ENCODE measurements at places on chromosomes 6 and 20.

GRCh38 chr6:75481936-75482593 is 11.5 kb downstream of the FILIP1 start:
- no peak for DNase-seq

DNA sequence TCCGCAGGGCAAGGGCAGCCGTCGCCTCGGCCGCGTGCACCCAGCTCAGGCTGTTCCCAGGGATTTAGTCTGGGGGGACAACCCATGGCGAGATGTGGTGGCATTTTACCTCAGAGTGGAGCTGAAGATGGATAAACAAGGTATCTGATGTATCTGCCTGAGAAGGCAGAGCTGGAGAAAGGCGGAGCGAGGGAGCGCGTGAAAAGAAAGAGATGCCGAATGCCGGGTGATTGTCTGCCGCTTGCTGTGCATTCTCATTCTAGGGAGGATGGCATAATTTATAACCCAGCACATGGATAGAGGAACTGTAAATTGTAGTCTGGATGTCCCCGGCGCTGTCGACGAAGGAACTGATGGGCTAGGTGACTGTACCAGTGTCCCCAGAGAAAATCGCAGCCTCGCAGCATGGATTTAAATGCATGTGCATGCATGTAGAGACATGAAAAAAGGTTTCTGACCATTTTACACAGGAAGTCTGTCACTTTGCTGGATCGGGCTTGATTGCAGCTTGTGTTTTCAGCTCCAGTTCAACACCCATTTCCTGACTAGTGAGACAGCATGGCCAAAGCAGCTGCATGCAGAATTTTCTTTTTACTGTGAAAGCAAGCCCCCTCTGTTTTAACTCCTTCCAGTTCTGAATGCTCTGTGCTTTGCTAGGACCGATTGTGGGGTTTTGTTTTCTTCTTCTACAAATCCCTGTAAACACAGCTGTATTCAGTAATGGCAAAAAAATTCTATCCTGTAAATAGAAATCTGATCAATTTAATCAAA is 149.7 kb downstream of the PRL start:
- no peak for DNase-seq

DNA sequence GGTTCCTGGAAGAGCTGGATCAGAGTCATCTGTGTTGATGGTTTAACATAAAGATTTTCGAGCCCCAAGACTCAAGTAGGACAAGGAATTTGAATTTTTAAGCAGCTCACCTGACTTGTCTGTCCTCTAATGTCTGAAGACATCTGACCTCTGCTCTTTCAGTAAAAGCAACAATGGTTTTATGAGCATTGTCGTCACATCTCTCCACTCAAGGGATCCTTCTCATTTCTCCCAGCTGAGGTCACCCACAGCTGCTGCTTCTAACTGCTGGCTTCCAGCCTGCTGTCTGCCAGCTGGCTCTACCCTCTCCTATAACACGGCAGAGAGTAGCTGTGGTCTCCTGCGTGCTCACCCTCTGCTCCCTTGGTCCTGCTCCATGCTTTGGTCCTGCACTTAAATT is 24.7 kb upstream of the HDAC2 start:
- no peak for DNase-seq

GRCh38 chr6:56996401-56996800 is 41.5 kb downstream of the BEND6 start:
- DNase-seq = no peak

- DNase-seq = no peak
Observed at GRCh38 chr6:165793287-165793825, 130.3 kb upstream of the PDE10A start.

DNA sequence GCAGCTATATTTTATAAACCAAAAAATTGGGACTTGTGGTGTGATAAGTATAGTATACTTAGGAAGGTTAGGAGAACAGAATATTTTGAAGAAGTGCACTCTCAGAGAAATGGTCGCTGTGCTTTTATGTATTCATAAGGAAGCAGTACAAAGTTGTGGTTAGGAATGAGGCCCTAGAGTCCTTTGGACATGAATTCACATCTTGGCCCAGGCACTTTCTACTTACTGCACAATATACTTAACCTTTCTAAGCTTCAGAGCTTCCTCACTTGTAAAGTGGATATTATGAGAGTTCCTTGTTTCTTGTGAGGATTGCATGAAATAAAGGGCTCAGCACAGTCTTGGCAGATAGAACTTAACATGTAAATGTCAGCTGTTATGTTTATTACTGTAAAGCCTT is 21.0 kb upstream of the SERINC3 start:
- no peak for DNase-seq

- no peak for DNase-seq
Observed at GRCh38 chr6:55758156-55758937, 117.0 kb downstream of the BMP5 start.

Data from inflammatory macrophage treated with lipopolysaccharide for 1 hour (primary cell).